T47D (cell line): ENCODE measurements at places on chromosomes 3 and 15.

DNA sequence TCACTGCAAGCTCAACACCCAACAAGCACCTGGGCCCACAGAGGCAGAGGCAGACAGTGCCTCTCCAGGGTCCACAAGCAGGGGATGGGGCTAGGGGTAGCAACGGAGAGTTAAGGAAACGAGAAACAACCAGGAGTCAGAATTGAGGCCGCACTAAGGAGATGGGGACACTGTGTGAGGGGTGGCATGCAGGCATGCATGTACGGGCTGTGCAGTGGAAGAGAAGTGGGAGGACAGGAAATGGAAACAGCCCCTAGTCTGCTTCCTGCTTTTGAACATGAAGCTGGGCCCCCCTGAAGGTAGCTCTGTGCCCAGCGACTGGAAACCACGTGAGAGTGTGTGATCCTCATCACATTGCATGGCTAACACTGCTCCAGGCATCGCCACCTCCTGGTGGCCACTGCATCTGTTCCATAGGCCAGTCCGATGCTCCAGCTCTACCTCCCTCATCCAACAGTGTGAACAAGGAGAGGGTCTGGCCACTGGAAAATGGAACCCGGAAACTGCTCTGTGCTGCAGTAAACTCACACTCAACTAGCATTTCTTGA is 44.0 kb downstream of the XXYLT1 start:
- DNase-seq = no peak

GRCh38 chr15:78878356-78878755 is 5.7 kb downstream of the MORF4L1 start:
- no peak for DNase-seq

GRCh38 chr15:84824260-84825007 is 7.3 kb downstream of the ALPK3 start:
- no peak for DNase-seq

DNA sequence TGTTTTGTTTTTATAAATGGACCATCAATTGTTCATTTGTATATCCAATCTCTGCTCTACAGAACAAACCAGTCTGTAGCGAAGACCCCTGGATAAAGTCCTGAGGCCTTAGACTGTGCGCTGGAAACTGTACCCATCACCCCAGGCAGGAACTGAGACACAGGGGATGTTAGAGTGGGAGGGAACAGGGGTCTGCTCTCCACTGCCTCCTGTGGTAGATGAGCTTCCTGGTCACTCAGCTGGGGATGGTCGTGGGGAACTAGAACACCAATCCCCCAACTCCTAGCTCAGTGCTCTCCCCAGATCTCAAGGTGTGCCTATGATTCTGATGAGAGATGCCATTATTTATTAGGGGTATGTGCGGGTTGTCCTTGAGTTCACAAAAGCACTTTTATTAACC is 340.2 kb upstream of the IGF1R start:
- DNase-seq = no peak
